Jurkat, Clone E6-1 (cell line): ENCODE measurements at places on chromosomes 3 and 15.
A peak's percentile ranks its signal among the peaks of the same experiment; 100 is the strongest.

- no peak for DNase-seq
Observed at GRCh38 chr3:116314476-116314875, 130.8 kb downstream of the LSAMP start.

DNA sequence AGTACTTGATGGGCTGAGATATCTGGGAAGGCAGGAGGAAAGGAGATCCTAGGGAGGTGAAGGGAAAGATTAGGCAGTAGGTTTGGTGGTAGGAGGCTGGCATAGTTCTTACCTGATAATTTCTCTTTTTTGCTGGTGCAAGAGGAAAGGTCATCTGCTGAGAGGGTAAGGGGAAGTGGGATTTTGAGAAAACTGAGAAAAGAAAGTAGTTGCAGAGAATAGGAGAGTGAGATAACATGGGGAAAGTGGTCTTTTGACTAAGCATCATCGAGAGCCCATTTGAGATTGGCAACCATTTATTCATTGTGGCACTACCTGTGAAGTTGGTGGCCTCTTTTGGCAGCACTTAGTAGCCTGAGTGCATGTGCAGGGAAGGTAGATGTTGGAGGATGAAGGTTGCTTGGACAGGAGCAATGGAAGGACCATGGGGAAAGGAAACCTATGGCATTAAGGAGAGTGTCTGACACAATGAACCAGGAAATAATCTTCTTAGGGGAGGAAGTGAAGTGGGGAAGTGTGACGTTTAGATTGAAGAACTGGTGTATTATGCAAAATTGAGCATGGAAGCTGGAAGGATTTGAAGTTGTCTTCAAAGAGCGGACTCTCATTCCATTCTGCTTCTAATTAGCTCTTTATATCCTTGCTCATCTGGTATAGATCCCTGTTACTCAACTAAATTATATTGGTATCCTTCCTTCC lies 21.9 kb upstream of the USP13 start:
- DNase-seq = no peak

DNA sequence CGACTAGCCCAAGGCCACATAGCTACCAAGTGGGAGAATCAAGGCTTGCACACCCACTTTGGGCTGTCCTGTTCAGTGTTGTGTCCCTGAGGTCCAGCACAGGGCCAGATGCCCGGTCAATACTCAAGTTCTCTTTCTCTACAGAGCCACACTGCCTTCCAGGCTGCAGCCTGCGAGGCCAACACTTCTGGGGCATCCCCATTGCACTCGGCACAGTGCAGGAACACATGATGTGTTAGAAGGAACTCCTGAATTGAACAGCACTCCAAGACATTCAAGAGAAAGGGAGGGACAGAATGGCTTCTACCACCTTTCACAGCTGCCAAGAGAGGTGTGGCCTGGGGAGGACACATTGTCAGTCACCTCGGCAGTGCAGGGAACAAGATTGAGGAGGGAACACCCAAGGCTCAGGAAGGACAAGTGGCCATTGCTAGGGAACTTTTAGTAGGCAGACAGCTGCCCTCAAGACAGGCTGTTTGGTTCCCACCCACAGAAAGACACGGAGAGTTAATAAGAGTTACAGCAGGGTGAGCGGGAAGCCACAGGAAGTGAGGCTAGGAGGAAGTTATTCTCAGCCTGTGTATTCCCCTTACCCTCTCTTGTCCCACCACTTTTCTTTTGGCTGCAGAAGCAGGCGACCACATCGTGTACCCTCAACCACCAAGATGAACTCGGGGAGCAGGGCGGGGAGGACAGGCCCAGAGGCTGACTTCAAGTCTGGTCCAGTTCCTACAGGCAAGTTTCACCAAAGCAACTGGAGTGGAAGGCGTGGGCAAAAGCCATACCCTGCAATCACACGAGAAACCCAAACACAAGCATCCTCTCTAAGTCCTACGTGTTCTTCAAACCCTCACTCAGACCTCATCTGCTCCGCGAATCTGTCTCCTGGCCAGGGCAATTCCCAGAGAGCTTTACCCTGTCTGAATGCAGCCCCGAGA lies 69.4 kb downstream of the SRGAP3 start:
- DNase-seq = peak; percentile 58

DNA sequence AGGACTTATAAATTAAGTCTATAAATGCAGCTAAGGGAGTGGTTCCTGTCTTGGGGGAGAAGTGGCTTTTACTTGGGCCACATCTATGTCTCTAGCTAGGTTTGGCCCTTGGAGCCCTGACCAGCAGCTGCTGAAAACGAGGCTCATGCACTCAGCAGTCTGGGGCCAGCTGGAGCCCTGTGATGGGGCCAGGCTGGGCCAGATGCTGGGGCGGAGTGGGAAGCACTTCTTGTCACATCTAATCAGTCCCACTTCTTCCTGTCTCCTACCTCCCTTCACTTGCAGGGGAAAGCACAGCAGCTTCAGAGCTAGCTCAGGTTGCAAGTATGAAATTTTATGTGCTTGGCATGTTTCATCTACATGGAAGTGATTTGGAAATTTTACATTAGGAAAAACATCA lies 209.9 kb upstream of the ROPN1 start:
- no peak for DNase-seq

DNA sequence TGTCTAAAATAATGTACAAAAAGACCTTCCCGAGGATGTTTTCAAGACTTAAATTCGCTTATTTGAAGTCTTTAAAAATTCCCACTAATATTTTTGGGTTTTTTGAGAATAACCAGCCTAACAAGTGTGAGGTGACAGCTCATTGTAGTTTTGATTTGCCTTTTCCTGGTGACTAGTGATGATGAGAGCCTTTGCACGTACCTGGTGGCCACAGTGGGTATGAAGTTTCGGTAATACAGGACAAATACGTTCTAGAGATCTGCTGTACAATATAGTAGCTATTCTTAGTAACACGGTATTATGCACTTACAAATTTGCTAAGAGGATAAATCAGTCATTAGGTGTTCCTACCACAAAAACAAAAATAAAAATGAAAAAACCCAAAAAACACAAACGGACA lies 124.9 kb downstream of the GRM7 start:
- DNase-seq = no peak

DNA sequence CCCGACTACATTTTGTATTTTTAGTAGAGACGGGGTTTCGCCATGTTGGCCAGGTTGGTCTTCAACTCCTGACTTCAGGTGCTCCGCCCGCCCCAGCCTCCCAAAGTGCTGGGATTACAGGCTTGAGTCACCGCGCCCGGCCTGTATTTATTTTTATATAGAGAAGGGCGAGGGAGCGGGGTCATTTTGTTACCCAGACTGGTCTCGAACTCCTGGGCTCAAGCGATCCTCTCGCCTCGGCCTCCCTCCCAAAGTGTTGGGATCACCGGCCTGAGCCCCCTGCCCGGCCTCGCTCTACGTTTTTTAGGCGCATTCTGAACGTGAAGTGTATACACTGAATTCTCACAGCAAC lies 514 bp upstream of the PPP4R2 start:
- no peak for DNase-seq

GRCh38 chr3:111577798-111578685 lies 17.1 kb downstream of the ZBED2 start:
- DNase-seq = peak; percentile 56

- DNase-seq = no peak
Observed at GRCh38 chr3:129927072-129927471, 33.6 kb upstream of the TMCC1 start.

- no peak for DNase-seq
Observed at GRCh38 chr3:170513642-170514041, 72.2 kb downstream of the SLC7A14 start.

DNA sequence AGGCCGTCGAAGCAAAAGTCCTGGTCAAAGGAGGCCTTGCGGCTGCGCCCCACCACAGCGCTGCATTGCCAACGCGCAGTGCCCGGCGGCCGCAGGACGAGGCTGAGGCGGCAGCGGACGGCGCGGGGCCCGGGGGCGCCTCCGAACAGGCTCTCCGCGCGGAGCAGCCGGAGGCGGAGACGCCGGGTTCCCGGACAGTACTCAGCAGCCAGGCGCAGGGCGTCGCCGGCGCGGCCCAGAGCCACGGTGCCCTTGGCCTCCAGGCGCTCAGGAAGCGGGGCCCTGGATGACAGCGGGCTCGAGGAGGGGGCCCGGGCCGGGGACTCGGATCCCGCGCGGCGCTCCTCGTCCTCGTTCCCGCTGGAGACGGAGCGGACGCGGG lies 1.1 kb downstream of the C2CD4B start:
- no peak for DNase-seq

GRCh38 chr3:183341545-183342288 lies 86.7 kb downstream of the MCF2L2 start:
- DNase-seq = no peak

DNA sequence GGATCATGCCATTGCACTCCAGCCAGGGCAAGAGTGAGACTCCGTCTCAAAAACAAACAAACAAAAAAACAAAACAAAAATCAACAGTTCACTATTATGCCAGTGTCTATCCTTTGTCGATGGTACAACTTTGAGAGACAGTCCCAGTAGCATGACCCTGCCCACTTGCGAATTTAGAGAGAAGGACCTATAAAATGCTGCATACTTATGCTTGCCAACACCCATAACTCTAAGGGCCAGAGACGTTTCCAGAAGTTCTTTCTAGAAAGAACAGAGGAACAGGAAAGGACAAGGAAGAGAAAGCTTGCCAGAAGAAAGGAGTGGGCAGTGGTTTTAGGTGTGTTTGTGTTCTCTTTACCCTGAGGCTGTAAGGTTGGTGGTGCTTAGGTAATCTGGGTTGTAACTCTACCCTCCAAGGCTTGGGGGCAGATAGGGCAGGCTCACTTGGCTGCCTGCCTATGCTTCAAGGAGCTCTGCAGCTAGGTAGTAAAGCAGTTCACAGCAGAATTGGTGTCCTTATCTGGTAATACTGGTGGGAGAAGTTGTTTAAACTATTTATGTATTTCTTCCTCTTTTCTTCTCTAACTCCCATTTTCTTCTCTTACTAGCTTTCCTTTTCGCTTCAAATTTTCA lies 50.6 kb upstream of the SPPL2A start:
- DNase-seq = no peak

GRCh38 chr15:62126364-62126763 lies 38.7 kb downstream of the C2CD4B start:
- DNase-seq = no peak

DNA sequence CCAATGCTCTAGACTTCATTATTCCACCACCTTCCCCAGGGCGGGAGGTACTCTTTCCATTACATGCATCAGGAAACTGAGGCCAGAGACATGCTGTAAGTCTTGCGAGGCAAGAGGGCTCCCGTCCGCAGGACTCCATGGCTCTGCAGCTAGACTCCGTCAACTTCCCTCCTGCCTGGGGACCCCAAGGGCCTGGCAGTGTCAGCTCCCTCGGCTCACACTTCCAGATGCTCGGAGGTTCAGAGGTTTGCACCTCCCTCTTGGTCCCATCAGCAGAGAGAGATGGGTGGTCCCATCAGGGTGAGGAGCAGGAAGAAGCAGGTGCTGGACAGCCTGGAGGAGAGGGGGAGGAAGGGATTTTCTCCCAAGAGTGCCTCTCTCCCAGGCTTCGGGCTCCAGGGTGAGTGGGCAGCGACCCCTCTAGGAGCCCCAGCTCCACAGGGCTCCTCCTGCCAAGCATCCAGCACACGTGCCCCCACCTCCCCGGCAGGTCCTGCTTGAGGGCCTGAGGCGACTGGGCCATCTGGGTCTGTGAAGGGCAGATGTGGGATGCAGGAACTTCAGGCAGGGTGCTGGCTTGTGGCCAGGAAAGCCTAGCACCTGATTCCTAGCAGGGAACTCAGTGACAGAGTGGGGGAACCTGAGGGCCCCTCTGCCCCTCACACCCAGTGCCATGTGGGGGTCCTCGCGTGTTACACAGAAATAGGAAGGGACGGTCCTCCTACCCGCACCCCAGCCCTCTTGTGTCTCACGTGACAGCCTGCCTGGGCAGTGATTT lies 9.3 kb downstream of the PAK6 start:
- DNase-seq = no peak

DNA sequence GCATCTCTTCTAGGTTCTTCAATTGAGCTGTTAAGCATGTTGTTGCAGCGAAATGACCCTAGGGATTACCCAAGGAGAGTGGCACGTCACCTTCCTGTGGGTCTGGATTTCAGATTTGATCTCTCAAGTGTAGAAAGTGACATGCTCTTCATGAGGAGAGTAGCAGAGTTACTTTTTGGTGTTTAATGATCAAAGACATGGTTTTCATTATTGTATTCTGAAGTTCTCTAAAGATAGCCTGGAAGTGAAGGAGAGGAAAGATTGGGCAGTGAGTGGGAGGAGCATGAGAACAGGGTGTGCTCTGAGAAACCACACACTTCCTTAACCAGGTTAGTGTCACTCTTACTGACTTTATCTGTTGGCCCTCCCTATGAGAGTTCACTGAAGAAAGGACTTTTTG lies 153.6 kb downstream of the AKAP13 start:
- DNase-seq = peak; percentile 28

DNA sequence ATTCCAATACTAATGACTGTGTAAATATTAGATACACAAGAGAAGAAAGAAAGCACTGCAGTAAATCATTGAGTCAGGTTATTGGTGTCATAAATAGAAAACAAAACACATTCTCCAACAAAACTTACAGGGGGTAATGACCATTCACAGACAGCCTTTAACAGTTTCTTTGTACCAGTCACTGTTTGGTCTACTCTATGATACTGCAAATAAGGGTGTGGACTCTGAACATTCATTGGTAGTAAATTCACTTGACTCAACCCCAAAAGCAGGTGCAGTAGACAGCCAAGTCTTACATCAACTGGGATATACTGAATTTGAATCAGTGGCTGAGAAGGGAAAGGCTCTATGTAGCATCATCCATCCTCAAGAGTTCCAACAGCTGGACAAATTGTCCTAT lies 463.5 kb downstream of the FOXP1 start:
- no peak for DNase-seq

DNA sequence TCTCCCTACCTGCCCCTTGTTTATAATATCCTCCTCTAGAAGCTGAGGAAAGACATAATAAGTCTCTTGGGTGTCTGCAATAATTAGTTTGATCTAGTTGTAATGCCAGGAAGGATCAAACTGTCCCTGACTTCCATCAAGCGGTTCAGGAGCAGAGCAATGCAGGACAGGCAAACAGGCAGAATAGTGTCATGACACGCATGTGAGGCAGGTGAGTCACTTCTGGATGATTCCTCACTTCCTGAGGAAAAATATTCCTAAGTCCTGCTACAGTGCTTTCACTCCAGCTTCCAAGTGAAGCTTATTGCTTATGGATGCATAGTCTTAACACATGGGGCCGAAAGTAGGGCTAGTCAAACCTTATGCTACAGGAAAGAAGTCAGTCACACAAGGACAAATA lies 85.8 kb downstream of the GREM1 start:
- DNase-seq = no peak

DNA sequence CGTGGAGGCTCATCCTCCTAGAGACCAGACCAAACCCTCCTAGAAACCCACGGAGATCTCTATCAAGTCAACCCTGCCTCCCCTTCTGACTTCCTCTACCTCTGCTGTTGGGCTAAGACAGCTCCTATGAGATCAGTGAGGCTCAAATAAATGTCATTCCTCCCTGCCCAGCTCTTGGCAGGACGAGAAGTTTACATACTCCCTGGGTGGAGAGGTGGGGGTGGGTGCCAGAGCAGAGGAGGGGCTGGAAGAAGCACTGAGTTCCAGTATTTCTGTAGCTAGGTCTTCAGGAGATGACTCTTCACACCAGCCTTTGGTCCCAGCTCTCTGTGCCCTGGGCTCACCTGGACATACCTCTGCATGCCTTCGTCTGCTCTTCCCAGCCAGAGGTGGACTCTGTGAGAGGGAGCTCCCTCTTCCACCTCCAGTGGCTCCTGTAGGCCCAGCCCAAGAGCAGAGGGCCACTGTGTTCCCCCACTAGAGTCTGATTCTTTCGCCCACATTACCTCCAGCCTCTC lies 42.4 kb upstream of the TLE3 start:
- no peak for DNase-seq

GRCh38 chr3:37980462-37981347 lies 9.9 kb upstream of the VILL start:
- no peak for DNase-seq

- DNase-seq = no peak
Observed at GRCh38 chr15:62559381-62559733, 394.3 kb upstream of the C2CD4B start.

- DNase-seq = no peak
Observed at GRCh38 chr3:32397941-32398340, 6.3 kb downstream of the CMTM7 start.
